HuH-7 (cell line): ENCODE measurements at places on chromosomes 12 and 14.
A peak's percentile ranks its signal among the peaks of the same experiment; 100 is the strongest.

GRCh38 chr12:12098691-12099015, 27.9 kb downstream of the BCL2L14 start:
- DNase-seq = no peak

DNA sequence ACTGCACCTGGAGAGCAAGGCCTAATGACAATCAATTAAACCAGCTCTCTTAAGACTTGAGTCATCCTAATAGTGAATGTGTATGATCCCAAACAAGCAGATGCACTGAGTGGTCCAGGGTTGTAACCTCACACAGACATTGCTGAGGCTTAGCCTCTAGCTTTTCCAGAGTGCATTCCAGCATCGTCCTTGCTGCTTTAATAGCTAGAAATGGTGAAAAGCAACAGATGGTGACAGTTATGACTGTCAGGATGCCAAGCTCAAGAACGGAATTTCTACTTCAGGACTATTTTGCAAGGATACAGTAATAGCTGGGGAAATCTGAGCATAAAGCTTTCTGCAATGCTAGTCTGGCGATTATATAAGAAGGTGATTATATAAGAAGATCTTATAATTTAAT, 34.6 kb downstream of the PTPRR start:
- no peak for DNase-seq

- peak; percentile 68 for DNase-seq
Observed at GRCh38 chr12:101696251-101697196, 916 bp upstream of the CHPT1 start.

DNA sequence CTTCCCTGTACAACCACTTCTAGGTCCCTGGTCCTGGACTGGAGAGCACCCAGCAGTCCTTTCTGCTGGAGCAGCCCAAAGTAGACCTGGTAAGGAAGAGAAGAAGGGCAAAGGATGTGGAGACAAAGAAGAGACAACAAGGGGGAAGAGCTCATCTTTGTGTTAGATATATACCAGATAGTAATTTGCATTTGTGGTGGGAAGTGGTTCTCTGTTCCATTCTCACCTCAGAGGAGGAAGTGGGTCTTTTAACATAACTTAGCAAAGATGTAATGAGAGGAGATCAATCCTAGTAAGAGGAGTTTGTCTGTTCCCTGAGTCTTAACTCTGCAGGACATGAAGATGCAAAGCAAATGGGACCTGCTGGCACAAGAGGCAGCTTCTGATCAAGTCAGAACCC, 8.0 kb downstream of the CCDC198 start:
- DNase-seq = no peak

DNA sequence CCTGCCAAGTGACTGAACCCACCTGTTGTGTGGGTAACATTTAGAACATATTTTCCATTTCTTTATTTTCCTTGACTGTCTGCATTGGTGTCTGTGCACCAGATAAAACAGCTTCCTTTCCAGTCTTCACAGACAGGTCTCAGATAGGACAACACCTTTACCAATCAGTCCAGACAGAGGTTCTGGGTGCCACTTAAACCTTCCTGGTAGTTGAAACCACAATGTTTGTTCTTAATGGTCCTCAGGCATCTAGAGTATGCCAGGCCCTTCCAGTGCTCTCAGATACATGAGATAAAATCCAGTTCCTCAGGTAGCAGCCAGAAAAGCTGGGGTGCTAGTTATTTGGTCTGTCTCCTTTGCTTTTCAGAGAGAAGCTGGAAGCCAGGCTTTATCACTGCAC, 7.0 kb upstream of the CLEC2D start:
- no peak for DNase-seq

DNA sequence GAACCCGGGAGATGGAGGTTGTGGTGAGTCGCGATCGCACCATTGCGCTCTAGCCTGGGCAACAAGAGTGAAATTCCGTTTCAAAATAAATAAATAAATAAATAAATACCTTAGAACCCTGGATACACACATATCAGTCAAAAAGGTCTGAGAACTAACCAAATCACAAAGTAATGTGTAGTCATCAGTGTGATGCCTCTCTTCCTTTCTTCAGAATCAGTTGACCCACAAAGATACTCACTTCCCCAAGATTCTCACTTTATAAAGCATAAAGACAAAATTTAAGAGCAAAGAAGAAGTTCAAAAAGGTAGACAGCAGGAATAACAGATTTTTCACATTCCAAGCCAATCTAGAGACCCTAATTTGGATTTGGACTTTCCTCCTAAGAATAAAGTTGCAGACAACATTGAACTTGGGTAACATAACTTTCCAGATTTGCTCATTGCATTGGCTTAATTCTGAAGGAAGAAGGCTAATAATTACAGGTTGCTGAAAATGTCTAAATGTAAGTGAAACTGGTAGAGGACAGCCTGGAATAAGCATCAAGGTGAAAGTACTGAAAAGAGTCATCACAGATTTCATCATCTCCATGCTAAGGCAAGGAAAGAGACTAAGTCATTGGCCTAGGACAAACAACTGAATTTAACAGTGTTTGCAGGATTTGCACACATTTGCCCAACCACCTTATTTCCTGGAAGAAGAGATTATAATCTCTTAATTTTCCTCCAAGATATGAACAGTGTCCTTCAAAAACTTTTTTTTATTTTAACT, 17.4 kb downstream of the TMED10 start:
- DNase-seq = no peak

DNA sequence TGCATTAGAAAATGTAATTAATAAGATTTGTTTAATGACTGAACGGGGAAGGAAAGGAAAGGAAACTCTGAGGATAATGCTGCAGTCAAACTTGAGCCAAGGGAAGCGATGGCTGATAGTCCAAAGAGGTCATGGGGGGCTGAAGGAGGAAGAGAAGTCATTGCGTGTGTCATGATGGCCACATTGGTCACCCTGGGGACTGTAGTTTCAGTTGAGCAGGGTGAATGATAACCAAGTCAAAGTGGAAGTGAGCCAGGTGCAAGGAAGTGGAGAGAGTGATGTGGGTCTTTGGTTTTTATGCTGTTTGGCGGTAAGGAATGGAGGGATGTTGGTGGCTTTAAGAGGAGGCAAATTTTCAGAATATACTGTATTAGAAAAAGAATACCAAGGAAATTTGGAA, 21.6 kb downstream of the C12orf75 start:
- DNase-seq = no peak

DNA sequence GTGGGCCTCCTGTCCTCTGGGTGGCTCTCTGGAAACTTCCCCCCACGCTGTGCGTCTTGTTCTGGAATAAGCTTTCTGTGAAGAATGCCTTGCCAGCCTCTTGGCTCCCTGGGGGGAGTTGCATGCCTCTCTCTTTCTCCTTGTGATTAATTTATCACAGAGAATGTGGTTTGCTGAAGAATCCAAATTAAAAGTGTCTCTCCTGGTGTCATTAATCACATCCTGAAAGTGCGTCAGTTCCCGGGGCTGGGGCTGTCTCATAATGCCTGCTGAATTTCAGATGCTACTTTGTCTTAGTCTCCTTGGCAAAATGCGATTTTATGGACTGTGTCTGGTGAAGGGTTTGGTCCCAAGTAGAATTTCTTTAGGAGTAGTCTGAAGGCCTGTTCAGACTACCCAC, 787.7 kb upstream of the TMEM132C start:
- DNase-seq = no peak

DNA sequence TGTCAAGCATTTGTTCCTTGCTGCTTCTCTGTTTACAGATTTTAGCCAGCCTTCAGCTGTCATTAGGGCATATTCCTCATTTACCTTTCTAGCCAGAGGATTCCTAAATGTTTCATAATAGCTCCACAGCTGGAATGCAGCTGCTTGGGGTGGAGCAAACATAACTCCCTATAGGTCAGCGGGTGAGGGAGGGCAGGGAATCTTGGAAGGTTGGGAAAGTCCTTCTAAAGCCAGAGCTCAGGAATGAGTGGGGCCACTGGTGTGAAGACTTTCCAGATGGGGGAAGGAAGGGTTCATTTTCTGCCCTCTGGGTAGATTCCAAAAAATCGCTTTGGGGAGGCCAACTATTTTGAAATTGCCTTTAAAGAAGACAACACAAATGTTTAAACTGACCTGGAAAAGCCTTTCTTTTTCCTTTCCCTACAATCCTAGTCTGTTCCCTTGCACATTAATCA, 16.3 kb upstream of the IRF2BPL start:
- DNase-seq = no peak

GRCh38 chr12:31736472-31736871, 7.7 kb upstream of the AMN1 start:
- DNase-seq = no peak

DNA sequence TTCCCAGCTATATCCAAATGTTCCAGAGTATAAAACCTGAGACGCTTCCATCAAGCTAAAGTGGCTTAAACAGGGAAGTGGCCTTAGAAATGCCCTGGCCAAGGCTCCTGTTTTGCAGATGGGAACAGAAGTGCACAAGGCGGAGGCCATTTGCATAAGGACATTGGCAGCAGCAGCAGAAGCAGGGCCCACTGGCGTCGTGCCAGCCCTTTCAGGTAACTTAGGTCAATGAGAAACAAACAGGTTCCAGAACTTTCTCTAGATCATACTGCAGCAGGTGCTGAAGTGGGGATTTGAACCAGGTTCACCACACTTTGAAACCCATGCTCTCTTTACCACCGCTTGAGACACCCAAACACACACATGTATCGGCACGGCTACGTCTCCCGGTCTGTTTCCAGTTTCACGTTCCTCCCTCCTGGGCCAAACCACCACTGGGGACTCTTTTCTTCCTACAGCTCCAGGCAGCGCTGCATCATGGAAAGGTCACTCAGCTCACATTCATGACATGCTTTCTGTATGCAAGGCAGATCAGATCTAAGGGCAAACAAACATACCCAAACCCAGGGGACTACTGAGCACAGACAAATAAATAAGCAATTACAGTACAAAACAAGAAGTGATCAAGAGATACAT, 46.0 kb upstream of the PLEKHG6 start:
- DNase-seq = no peak

DNA sequence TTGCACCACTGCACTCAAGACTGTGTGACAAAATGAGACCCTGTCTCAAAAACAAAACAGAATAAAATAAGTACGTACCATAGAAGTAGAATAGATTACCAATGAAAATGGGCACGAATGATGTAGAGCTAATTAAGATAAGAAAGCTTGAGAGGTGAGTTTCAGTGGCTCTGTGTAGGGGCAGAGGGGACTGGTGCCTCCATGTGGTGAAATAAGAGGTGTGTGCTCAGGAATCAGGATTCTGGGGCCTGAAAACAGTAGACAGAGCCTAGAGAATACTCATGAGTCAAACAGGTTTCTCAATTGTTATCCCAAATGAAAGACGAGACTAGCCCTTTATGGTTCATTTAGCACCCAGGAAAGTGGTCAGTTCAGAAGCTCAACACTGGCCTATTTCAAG, 1145.1 kb downstream of the FLRT2 start:
- DNase-seq = no peak

- no peak for DNase-seq
Observed at GRCh38 chr14:54669721-54670561, 103.0 kb downstream of the SAMD4A start.

DNA sequence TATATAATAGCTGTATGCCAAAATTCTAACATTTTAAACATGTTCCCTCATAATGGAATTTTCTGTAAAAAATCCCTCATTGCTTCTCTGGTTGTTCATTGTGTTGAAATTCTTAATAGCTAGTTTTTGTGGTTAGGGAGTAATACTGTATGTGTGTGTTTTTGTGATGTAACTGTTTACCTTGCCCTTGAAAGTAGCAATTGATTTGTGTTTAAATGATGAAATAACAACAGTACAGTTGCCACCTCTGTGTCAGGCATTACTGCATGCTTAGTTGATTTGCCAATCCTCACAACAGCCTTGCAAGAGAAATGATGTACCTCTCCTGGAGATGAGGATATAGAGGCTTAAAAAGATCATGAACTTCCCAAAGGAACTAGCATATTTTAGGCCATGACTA, 94.9 kb downstream of the DAAM1 start:
- DNase-seq = peak; percentile 19

DNA sequence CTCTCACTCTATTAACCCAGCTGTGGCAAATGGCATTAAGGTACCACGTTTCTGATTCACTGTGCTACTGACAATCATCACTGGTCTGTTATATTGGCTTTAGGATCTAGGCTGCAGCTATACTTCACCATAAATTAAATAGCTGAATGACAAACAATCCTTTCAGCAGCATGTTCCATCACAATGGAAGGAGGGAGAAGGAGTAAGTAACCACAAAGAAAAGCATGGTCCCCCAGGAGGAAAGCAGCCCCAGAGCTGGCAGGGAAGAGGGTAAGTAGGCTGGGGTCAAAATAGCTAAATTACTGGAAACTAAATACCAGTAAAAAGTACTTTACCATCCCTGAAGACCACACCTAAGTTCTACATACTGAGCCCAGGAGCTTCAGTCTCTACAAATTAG, 2.8 kb downstream of the ARMH4 start:
- DNase-seq = no peak

- DNase-seq = no peak
Observed at GRCh38 chr14:95490727-95491451, 25.6 kb downstream of the SYNE3 start.

- no peak for DNase-seq
Observed at GRCh38 chr12:7161811-7162210, 27.7 kb upstream of the PEX5 start.

GRCh38 chr14:55722054-55722453, 142.0 kb downstream of the KTN1 start:
- no peak for DNase-seq

DNA sequence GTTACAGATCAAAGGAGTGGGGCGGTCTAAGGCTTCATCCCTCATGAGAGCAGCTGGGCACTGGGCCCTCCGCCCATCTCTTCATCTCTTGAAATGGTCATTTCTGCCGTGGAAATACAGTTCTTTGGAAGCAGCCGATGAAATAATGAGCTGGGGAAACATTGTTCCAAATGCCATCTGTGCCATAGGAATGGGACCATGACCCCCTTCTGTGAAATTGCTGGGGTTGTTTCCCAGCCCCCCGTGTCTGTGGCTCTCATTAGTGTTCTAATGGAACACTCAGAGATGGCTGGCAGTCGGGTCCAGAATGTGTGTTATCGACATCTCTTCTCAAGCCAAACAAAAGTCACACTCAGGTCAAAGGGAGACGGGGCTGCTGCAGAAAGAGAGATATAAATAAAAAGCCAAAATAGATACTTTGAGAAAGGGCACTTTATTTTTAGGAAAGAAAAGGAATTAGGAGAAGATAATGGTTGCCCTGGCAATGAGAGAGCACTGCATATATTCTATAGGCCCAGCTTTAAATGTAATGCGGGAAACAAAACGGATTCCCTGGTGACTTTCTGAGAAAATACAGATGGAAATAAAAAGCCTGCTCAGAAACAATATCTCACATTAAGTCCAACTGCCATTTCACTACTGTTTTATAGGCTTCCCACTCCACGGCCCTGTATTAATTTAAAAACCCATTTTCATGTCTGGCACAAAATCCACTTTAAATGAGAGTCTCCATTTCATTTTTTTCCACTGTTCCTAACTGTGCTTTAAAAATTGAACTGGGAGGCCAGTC, 107.1 kb downstream of the TTC8 start:
- DNase-seq = no peak

GRCh38 chr14:75489480-75489837, 32.8 kb upstream of the BATF start:
- no peak for DNase-seq
